ENCODE measurements at places on chromosomes 12 and 14.

- no peak for DNase-seq
These were observed 17.5 kb downstream of the DYRK4 start for GRCh38 chr12:4579305-4580102.

- DNase-seq: no peak
These were observed 11.4 kb upstream of the KRT74 start for GRCh38 chr12:52585066-52585465.

DNA sequence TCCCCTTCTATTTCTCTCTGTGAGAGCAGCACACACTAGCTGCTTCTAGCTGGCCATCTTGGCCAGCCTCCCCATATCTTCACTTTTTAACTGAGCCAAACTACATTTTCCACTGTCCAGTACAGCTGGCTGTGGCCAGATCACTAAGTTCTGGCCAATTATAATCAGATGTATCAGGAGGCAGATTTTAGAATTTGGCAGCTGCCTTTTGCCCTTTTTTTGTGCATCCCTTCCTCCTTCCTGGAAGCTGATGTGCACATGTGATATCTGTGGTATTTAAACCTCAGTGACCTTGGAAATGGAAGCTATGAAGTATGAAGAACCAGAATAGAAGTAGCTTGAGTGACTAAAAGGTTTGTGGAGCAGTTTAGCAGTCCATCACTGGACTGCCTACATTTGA, 49.8 kb upstream of the ANO6 start:
- DNase-seq: no peak

DNA sequence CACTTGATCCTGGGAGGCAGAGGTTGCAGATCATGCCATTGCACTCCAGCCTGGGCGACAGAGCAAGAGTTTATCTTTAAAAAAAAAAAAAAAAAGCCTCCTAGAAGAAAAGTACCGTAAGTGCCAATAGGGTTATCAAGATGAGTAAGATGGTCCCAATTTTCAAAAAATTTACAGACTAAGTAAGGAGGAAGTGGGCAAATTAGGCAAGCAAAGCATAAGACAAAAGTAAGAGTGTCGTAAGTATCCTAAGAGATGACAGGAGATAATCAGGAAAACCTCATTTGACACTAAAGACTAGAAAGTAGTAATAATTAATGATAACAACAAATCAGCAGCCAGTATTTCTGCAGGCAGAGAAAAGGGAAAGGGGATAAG, 12.2 kb downstream of the PYM1 start:
- DNase-seq: no peak

GRCh38 chr12:120674097-120674636, 12.8 kb upstream of the MLEC start:
- DNase-seq: no peak

GRCh38 chr14:22276913-22277816, 311.9 kb downstream of the DAD1 start:
- DNase-seq: no peak

DNA sequence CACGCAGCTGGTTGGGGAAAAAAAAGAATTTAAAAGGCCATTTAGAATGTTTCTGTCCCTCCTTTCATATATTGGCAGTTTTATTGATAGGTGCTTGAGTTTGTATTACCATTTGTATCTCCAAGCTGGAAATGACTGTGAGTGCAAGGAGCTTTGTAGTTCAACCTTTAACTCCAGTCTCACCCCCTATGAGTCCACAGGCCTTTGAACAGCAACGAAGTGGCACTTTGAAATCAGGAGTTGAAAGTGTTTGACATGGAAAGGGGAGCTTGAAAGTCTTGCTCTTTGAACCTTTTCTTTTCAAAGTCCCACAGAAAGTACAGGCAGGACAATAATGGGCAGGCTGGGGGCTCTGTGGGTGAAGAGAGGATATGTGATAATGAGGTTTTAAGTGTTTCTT, 480.3 kb downstream of the RERGL start:
- DNase-seq: no peak
